Stimulated activated CD8-positive, alpha-beta memory T cell treated with anti-CD3 and anti-CD28 coated beads, Interleukin-7, amount 100 ng/mL, for 48 hours (primary cell): ENCODE measurements at places on chromosomes 2 and 18.

DNA sequence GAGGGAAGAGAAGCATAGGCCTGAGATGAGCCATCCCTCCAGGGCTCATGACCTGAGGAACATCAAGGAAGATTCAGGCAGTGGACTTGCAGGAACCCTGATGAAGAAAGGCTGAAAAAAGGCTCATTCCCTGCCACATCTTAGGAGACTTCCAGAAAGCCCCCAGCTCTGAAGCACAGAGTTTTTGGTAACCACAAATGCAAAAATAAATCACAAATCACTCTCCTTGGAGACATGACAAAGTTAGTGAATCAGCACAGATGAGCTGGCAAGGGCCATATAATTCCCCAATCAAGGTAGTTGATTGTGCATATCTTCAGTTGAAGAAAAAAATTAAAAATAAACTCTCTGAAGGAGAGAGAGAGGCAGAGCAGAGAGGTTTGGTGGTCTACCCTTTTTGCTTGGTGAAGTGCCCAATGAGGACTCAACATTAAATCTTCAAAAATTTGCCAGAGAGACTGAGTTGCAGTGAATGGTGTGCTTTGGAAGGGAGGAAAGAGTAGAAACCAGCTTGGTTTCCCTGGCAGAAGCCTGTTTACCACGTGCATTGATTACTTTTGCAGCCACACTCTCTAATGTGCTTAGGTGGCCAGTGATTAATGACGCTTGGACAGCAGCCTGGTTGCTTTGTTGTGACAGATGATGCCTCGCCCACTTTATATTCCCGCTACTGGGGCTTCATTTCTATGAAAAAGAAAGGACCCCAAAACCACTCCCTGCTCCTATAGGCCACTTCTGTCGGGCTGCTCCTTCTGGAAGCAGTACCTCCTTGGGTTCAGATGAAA is 257.4 kb upstream of the SLC14A2 start:
- no peak for DNase-seq

- DNase-seq = no peak
Observed at GRCh38 chr18:11245879-11246278, 96.5 kb upstream of the PIEZO2 start.

DNA sequence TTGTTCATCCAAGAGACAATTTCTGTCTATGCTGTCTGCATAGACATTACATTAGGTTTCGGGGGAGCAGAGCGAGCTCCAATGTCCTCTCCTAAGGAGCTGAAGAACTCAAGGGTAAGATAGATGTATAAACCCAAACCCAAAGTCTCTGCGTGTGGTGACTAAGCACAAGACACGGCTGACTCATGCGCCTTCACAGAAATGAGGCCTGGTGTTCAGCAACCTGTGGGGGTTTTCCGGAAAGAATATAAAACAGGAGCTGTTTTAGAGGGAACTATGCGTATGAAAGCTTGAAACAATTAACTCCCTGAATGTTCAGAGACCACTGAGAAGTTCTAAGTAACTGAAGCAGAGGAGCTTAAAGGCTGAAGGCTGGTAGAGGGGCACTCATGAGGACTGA is 154.7 kb downstream of the SOX11 start:
- no peak for DNase-seq

DNA sequence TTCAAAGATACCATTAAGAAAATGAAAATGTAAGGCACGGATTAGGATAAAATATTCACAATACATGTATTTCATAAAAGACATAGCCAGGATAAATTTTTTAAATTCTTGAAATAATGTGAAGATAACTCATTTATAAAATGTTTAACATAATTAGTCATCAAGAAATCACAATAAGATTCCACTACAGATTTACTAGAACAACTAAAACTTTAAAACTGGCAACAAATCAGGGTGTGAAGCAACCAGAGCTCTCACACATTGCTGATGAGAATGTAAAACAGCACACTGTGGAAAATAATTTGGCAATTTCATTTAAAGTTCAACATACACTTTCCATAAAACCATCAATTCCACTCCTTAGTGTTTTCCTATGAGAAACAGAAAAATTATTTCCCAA is 89.6 kb upstream of the UBE2E3 start:
- no peak for DNase-seq

DNA sequence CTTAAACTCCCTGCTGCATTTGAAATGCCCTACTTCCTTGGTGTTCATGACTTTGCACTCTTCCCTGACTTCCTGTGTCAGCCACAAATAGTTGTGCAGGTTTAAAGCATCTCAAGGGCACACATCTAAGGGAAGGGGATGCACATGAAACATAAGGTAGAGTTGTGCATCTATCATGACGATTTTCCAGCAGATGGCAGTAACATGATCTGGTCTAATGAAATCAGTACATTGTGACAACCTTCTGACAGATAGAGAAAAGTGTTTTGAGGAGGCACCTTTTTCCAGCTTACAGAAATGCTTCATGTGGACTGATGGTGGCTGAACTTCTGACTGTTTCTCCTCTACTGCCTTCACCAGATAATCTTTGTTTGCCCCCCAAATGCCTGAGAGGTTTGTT is 238.9 kb downstream of the XIRP2 start:
- no peak for DNase-seq

- DNase-seq = no peak
Observed at GRCh38 chr18:59719544-59720181, 22.4 kb upstream of the CCBE1 start.

GRCh38 chr18:67194886-67195285 is 321.6 kb downstream of the DSEL start:
- DNase-seq = no peak

DNA sequence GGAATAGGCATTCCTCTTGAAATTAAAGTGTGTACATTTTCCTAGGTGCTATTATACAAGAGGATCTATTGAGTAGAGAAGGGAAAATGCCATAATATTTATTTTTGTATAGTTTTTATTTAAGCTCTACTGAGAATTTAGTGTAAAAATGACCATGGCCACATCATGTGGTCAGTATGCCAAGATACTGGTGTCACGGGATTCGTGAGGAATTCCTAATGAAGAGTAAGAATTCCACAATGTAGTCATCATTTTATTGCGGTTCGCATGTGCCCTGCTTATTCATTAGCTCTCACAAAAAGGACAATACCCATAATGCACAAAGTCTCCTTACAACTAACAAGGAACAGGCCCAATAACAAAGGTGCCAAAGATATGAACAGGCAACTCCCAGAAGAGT is 39.3 kb upstream of the PARD3B start:
- no peak for DNase-seq

DNA sequence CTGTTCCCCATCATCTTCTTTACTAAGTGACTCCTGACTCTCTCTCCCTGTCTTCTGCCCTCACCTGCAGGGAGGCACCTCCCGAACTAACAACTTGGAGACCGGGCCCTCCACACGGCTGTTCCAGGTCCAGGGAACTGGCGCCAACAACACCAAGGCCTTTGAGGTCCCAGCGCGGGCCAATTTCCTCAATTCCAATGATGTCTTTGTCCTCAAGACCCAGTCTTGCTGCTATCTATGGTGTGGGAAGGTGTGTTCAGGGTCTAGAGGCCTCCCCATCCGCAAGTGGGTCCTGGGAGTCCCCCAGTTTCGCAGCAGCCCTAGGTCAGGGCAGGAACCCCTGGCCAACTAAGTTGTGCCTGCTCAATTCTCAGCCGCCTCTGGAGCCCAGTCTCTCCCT is 15.5 kb downstream of the VIL1 start:
- no peak for DNase-seq

- no peak for DNase-seq
Observed at GRCh38 chr18:44620812-44621211, 59.9 kb upstream of the SETBP1 start.

GRCh38 chr2:231259104-231259503 is 60.7 kb downstream of the ARMC9 start:
- no peak for DNase-seq

- DNase-seq = no peak
Observed at GRCh38 chr18:11857177-11857887, 6.1 kb downstream of the CHMP1B start.
